Cardiac atrium fibroblast (primary cell): ENCODE measurements at places on chromosomes 13 and 19. TPM values are rescaled to one million over a fixed set of nuclear protein-coding genes. Genes with fewer than 3 reads are reported as not detected.

Gene SLC25A41
- not detected in 2 replicates for total RNA-seq

Gene DCT
- total RNA-seq: not detected in 2 replicates

Gene LMTK3
- 0.49 TPM in 1 of 2 replicates, not detected in the other for total RNA-seq

Gene SUCLA2
- 32.7 and 47.6 TPM in 2 replicates for total RNA-seq

Gene DOCK6
- 25.1 and 29.4 TPM in 2 replicates for total RNA-seq

Gene NOTCH3
- total RNA-seq: 143 and 213 TPM in 2 replicates

Gene S1PR5
- total RNA-seq: 0.32 and 0.36 TPM in 2 replicates

Gene SPRY2
- total RNA-seq: 71.4 and 99.6 TPM in 2 replicates

Gene ZNF526
- 8.7 and 9.1 TPM in 2 replicates for total RNA-seq

Gene HIPK4
- not detected in 2 replicates for total RNA-seq

Gene TNFSF11
- not detected in 2 replicates for total RNA-seq

Gene VSTM2B
- not detected in 2 replicates for total RNA-seq

Gene GPR18
- total RNA-seq: not detected in 2 replicates
